ENCODE measurements at places on chromosomes 16 and 17.

- DNase-seq: no peak
Observed at GRCh38 chr17:9672266-9672665, 26.9 kb downstream of the USP43 start.

GRCh38 chr16:48608871-48609651 lies 919 bp downstream of the N4BP1 start:
- DNase-seq: no peak

- no peak for DNase-seq
Observed at GRCh38 chr17:28925912-28926365, 23.1 kb upstream of the DHRS13 start.

DNA sequence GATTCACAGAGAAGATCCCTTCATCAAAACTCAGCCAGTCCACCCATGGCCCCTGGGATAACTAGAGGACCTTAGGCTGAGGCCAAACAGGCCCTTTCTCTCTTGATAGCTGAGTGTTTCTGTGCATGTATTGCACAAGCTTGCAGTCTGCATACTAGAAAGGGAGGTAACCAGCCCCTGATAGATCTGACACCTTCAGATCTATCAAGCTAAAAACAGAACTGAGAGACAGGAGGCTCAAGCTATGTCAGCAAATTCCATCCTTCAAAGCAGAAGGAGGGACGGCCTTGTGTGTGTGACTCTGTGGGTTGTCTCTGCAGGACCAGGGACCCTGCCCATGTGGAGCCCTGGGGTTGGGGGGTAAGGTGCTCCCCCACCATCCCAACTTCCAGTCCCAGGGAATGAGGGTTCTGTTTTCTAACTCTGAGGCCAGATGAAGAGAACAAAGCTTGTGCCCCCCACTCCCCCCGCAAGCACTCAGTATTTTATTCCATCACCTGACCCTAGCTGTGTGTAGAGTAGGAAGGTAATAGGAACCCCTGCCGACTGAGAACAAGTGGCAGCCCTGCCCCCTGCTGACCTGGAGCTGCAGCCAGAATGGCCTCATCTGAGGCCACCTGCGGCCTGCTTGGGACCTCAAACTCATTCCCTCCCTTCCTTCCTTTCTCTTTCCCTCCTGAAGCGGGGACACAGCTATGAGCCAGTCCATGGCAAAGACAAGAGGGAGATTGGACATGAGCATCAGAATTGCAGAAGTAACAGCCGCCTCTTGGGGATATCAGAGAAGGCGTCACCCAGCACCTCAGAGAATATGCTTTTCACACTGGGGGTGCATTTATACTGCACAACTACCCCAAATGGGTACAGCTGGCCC lies 63.8 kb downstream of the SMPD3 start:
- no peak for DNase-seq

DNA sequence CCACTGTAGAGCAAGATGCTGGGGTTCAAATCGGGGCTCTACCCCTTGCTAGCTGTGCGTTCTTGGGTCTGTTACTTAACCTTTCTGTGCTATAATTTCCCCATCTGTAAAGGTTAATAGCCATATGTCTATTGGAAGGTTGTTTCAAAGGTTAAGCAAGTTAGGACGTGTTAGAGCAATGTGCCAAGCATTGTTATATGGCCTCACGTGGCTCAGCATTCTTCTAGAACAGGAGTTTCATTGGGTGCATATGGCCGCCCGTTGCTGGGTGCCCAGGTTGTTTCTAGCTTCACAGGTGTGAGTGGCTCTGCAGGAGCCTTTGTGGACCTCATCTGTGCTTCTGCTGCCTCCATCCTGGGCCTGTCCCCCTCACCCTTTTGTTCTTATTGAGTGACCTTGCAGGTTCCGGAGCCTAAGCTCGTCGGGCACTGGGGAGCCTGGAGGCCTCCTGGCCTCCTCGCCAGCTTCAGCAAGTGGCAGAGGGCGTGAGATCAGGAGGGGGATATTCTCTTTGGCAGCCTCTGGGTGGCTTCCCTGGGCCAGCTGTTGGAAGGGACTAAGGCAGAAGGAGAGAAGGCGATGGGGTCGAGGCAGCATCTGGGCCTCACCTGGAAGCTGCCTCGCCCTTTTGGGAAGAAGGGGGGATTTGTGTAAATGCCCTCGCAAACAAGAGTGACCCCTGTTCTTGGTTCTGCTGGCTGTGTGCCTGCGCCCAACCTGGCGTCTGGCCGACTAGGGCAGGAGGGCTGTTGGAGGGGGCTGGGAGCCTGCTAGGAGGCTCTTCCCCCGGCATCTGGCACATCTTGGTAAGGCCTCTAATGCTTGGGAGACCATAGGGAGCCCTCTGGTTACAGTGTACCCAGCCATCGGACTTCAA lies 80.2 kb upstream of the CIBAR2 start:
- no peak for DNase-seq

- DNase-seq: no peak
Observed at GRCh38 chr16:14600164-14600563, 29.9 kb downstream of the PARN start.
